ENCODE measurements at places on chromosomes 6 and 20. TPM values are rescaled to one million over a fixed set of nuclear protein-coding genes. Genes with fewer than 3 reads are reported as not detected.
A peak's percentile ranks its signal among the peaks of the same experiment; 100 is the strongest.

The ACTR5 gene
- 9.4 TPM for polyA plus RNA-seq

The CDH4 gene
- not detected for polyA plus RNA-seq

The CALHM4 gene
- not detected for polyA plus RNA-seq

The CALHM6 gene
- polyA plus RNA-seq, result 3.8 TPM

The CCN6 gene
- 0.07 TPM for polyA plus RNA-seq

DNA sequence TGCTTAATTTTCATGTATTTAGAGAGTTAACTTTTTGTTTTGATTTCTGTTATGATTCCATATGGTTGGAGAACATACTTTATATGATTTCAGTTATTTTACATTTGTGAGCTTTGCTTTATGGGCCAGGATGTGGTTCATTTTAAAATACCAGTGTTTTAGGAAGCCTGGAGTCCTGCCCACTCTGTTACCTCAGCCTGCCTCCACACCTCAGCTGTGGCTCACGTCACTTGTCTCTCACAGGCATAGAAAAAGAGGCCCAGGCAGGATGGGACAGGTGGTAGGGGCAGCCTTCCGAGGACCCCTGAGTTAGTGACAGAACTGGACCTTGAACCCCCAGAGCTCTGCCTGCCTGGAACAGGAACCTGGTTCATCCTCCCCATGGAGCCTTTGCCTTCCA, 16.0 kb downstream of the PSMF1 start:
- DNase-seq, result no peak

DNA sequence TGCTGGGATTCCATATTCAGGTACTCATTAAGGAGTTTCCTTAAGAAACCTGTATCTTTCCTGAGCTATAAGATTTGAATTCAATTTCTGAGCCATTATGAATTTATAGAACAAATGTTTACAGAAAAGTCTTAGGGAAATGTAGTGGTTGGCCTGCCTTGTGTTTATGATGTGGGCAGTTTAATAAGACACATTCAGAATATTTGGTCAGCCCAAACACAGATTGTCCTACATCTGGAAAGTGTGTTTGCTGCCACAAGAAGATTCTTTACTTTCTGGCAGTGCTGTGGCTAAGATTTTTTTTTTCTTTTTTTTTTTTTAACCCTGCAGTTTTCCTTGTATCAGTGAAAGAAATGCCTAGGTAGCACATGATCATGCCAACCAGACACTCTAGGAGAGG, 15.2 kb downstream of the TBX18 start:
- DNase-seq, result no peak

- DNase-seq, result no peak
Measured at GRCh38 chr6:4220558-4220957, 85.2 kb upstream of the ECI2 start.

- no peak for DNase-seq
Measured at GRCh38 chr6:6736791-6737654, 148.5 kb downstream of the LY86 start.

DNA sequence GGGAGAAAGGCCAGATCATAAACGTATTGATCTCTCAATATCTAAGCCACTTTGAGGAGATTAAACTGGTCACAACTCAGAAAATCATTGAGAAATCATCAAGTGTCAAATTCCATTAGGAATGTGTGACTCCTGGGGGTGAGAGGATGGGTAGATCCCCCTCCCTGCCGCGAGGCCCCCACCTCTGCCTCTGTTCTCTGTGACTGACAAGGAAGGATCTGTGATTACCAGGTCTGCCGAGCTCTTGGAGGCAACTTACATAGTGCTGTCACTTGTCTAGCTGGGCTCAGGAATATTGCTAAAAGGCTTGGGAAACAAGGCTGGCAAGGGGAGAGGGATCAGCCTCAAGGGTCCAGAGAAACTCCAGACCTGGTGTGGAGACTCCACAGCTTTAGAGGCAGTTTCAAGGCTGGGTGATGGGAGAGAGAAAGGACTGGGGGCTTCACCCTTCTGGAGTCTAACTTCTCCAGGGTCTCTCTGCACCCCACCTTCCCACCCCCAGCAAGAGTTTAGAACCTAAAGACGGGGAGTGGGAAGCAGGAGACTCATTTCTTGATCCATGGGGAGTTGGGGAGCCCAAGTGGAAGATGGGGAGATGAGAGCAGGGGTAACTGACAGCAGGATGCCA, 11.6 kb upstream of the ARMC12 start:
- DNase-seq, result no peak

DNA sequence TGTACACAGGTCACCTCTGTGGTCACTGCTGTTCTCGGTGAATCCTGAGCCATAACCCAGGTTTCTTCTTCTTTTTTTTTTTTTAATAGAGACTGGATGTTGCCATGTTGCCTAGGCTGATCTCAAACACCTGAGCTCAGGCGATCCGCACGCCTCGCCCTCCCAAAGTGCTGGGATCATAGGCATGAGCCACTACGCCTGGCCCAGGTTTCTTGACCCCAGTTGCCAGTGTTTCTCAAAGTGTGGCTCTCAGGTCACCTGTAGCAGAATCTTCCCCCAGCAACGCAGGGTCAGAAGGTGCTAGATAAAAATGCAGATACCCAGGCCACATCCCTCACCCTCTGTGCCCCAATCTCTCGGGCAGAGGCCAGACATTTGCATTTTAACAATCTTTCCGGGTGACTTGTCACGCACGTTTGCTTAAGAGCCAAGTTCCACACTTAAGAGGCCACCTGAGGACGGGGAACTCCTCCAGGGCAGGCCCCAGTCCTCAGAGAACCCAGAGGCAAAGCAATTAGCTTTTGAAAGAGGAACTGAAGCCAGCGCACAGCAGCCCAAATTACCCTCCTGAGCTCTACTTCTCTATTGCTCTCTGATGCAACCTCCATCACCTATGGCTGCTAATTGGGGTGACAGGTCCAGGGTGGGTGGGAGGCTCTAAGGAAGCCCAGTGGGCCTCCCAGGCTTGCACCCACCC, 81.8 kb downstream of the NFATC2 start:
- peak; percentile 64 for DNase-seq

GRCh38 chr20:14830466-14830865, 493.1 kb upstream of the FLRT3 start:
- peak; percentile 89 for DNase-seq

- peak; percentile 98 for DNase-seq
Measured at GRCh38 chr6:105459049-105459448, 56.2 kb upstream of the PREP start.
